ENCODE measurements at places on chromosomes 2 and 18.

GRCh38 chr2:88949336-88949735 is 257.9 kb downstream of the RPIA start:
- peak; percentile 69 for DNase-seq

DNA sequence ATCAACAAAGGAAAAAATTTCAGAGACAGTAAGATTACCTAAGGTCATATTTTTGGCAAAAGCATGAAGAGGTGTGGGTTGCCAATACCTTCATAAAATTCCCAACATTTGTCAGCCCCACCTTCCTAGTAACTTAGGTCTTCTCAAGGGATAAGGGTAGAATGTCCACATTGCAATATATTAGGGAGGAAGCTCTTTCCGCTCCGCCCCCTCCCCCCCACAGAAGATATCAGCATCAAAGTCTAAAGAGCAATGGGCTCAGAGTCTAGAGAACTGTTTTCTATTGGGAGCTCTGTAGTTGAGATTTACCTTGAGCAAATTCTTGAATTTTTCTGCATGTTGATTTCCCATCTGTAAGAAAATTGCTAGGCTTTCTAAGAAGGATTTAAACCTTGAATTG is 200.3 kb downstream of the CD226 start:
- no peak for DNase-seq

DNA sequence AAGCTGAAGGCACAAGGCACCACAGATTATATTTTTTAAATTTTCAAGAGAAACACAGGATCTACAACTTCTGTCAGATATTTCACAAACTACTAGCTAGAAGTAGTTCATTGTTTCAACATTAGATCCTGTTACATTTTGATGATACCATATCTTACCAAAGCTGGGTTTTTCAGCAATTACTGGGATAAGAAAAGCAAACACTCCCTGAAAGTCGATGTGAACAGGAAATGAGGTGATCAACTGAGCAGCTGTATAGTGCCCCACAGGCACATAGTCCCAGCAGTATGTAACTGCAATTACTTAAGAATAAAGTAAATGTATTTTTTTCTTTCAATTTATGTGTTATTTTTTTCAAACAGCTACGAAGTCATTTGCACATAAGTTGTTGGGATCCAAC is 103.5 kb downstream of the DNER start:
- no peak for DNase-seq

DNA sequence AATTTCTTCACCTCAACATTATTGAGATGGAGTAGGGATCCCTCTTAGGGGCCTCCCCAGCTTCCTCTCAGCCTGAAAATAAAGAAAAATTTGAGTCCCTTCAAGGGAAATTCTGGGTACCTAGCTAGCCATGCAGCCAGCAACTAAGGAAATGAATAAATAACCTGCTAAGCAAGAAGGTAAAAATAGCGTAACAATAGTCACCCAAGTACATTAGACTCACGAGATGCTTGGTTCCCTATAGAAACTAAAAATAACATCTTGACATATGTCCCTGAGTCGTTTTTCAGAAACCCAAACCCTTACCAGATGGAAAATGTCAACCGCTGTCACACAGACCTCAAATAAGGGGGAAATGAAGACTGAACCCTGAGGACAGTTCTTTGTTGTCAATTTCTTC is 51.9 kb downstream of the CACNB4 start:
- peak; percentile 52 for DNase-seq

- DNase-seq, result peak; percentile 52
Measured at GRCh38 chr2:122191331-122191730, 435.9 kb downstream of the TSN start.

DNA sequence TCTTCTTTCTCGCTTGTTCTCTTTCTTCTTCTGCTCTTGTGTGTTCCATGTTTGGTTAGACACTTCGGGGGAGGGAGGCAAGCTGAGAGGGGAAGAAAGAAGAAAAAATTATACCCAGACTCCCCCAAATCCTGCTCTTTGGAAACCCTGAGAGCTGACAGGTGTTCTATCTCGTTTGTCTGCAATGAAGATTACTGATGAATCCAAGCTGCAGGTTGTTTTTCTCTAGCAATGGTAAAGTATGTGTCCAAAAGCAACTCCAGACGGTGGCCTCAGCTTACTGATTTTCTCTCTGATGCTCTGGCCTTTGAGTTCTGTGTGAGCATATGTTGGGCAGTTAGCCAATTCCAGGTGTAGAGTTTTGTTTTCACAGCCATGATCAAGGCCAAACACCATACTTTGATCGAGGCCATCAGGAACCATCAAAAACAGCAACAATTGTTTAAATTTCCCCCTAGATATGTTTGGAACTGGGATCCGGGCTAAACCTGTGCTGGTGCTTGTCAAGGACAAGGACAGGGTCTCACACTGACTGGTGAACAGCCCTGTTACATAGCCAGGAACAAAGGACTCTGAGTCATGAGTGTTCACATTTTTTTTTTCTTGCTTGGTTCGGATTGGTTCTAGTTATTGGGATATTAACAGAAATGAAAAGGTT is 142.0 kb downstream of the PRKCE start:
- DNase-seq, result no peak

- DNase-seq, result peak; percentile 67
Measured at GRCh38 chr2:134988994-134989605, 58.1 kb downstream of the MAP3K19 start.

GRCh38 chr18:11736656-11737055 is 47.6 kb downstream of the GNAL start:
- no peak for DNase-seq

GRCh38 chr18:36337679-36338402 is 40.3 kb downstream of the FHOD3 start:
- DNase-seq, result no peak

DNA sequence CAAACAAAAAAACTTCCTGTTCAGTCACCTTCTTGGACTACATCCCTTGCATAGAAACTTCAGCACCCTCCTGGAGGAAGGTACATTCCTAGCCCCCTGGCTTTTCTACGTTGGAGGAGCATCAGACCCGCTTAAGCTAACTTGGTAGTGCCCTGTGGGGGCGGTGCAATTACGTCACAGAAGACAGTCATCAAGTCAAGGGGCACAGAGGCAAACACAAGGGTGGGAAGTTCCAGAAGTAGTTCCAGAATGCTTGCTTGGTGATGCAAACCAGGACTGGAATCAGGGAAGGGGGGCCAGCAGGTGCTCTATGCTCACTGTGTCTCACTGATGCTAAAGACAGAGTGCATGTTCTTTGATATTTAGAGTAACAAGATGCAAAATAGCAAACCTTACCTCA is 15.2 kb upstream of the AGFG1 start:
- no peak for DNase-seq

DNA sequence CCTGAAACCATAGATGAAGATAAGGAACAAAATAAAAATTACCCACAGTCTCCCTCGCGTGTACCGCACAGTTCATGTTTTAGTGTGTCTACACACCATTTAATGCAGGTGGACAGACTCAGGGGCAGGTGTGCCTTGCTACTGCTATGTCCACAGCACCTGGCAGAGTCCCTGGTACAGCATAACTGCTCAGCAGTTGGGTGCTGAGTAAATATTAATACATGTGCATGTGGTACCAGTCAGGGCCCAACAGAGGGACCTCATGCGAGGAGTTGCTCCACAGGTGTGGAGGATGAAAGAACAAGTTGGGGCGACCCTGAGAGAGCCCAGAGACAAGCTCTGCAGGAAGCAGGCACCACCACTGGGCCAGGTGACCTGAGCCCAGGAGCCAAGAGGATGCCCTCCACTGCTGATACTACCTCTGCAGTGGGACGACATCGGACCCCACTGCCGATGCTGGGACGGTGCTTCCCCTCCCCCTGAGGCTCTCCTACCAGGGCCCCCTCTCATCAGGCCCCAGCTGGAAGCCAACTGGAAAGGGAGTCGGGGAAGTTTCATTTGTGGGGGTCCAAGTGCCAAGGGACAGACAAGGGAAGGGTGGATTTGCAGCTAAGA is 100.8 kb downstream of the NEDD4L start:
- no peak for DNase-seq

DNA sequence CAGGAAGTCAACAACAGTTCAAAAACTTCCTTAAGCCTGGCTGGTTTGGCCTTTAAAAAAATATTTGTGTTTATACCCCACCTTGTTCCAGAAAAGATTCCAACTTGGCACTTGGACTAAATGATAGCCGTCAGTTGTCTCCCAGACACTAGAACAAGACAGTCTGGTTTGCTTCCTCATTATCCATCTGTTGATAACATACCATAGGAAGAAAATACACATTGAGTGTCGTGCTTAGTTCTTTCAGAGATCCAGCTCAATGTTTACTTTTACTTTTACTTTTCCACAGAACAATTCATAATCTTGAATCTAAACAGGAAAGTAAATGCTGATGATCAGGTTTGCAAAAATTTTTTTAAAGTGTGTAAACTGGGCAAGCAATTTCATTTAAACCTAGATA is 2.4 kb upstream of the VPS54 start:
- peak; percentile 8 for DNase-seq

- no peak for DNase-seq
Measured at GRCh38 chr2:240146627-240147278, 6.3 kb upstream of the OTOS start.

DNA sequence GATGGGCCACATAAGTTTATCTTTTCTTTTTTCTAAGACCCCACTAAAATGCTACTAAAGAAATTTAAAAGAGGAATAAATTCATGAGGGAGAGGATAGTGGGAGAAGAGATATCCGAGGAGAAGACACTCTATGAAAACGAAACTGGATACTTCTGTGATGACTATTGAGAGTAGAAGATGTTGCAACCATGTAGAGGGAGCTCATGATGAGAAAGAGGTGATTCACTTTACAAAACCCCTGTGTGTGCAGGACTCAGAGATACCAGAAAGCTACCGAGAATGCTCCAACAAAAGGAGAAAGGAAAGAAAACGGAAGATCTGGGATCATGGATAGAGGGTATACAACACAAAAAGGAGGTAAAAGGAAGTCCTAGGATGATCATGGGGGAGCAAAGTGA is 34.9 kb downstream of the SLC38A11 start:
- no peak for DNase-seq

- DNase-seq, result no peak
Measured at GRCh38 chr2:173862612-173863217, 102.5 kb downstream of the SP3 start.

DNA sequence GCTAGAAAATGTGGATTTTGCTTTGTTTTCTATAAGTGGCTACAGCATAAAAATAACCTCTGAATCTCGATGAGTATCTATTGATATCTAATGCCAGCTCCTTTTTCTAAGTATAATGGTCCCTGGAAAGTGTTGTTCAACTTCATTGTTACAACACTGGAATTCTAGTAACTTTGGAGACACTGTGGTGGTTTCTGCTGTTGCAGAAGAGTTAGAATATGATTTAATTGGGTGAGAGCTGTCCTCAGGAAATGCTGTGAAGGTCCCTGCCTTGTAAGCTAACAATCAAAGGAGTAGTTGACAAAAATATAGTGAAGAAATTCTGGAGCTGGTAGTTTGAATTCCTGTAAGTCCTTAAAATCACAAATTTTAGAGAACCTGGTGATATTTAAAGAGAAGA is 62.1 kb downstream of the C18orf63 start:
- no peak for DNase-seq

- DNase-seq, result peak; percentile 5
Measured at GRCh38 chr2:100292022-100292580, 30.2 kb downstream of the LONRF2 start.

DNA sequence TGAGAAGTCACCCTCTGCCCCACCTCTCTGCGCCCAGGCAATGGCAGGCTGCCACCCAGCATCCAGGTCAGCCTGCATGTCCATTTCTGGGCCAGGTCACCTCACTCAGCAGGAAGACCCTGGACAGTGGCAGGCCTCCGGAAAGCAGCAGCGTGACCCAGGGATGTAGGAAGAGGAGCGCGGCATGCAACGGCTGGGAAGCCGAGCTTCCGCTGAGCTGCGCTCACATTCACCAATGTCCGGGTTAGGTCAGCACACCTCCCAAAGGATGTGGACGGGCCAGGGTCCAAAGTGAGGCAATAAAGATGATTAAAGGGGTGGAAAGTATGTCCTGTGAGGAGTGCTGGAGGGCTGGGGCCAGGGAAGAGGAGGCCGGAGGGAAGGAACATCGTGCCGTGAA is 174.5 kb downstream of the CTIF start:
- DNase-seq, result no peak

- no peak for DNase-seq
Measured at GRCh38 chr2:118417406-118418120, 329.3 kb downstream of the INSIG2 start.

GRCh38 chr18:9343577-9343976 is 9.0 kb downstream of the TWSG1 start:
- no peak for DNase-seq

DNA sequence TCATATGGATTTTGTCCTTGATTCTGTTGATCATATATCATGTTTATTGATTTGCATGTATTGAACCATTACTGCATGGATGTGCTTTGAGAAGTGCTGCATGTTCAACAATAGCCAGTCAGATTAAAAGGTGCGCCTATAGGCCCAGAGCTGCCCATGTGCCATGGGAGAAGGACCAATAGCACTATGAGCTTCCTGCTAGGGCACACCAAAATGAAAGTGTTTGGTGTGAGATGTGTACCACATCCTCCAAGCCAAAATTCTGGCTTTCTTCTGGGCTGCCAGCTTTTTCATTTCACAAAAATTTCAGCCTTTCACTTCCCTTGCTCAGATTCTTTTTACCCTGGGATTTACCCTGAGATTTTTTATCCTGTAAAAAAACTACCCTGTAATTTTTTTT is 34.8 kb upstream of the MMADHC start:
- no peak for DNase-seq

- no peak for DNase-seq
Measured at GRCh38 chr2:217102956-217103355, 243.1 kb upstream of the TNP1 start.

DNA sequence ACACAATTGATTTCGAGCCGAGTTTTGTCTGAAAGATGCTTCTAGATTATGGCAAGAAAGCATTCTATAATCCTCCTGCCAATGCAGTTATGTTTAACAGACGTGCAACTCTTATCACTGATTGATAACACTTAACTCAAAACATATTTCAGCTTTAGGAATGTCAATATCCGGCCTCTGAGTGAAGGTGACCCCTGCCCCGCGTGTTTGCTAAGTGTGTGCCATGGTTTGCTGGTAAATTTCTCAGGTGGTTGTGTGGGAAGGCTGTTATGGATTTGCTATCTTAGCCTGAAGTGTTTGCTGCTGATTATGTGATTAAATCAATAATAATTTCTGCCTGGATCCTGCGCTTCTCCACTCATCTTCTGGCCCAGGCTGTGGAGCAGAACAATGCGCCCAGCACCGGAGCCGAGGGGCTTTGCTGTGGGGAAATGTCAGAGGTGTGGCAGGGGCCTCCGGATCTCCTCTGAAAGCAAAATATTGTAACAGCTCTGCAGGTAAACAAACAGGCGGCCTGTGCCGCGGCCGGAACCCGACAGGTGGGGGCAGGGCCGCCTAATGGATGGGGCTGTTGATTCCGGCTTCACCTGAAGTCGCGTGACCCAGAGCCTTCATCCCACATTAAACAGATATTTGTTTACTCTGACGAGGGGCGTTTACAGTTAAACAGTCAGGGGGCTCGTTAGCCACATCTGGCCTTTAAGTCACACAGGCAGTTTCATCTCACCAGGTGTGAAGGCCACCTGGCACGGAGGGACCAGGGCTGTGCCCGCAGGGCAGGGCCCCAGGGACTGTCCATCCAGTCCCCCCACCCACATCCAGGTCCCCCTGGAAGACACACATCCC is 210.7 kb upstream of the SALL3 start:
- DNase-seq, result peak; percentile 23

- DNase-seq, result peak; percentile 46
Measured at GRCh38 chr2:147937744-147938349, 82.7 kb downstream of the ORC4 start.
